Left renal cortex interstitium (tissue), 4 donors: ENCODE measurements at places on chromosomes 3 and 15.

DNA sequence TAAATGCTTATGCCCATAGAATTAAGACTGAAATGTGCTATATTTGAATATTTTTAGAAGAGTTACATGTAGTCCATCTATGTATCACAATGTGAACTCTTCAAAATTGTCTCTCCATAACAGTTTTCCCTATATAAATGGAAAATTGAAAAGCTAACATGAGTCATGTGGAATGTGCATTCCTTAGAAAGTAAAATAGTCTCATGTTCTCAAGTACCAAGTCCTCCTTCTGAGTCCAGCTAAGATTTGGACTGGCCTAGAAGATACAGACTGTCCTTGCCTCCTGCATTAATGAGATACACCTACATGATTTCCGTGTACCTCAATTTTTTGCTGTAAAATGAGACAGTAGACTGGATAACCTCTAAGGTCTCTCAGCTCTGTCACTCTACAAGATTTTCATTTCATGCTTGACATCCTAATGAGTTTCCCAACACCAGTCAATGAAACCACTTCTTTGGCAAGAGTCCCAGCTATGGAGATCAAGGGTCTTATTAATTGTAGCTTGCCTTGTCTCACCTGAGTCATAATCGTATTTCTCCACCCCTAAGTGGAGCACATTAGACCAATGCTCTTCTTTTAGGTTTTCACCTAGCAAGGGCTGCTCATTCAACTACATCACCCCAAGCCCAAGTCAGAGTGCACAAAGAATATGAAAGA is 350.6 kb upstream of the IL12A start:
- no peak for DNase-seq

- no peak for DNase-seq
Measured at GRCh38 chr3:134867277-134867676, 72.2 kb downstream of the EPHB1 start.

- DNase-seq: no peak
Measured at GRCh38 chr15:86157606-86158293, 78.1 kb downstream of the AGBL1 start.

GRCh38 chr3:194308601-194309449 is 42.3 kb downstream of the CPN2 start:
- no peak for DNase-seq

- no peak for DNase-seq
Measured at GRCh38 chr15:60396958-60397771, 621 bp downstream of the ANXA2 start.

GRCh38 chr3:55144015-55144673 is 216.3 kb upstream of the LRTM1 start:
- DNase-seq: no peak

GRCh38 chr3:24520101-24520495 is 25.4 kb upstream of the THRB start:
- no peak for DNase-seq

GRCh38 chr15:74692327-74692726 is 3.5 kb downstream of the EDC3 start:
- DNase-seq: no peak

DNA sequence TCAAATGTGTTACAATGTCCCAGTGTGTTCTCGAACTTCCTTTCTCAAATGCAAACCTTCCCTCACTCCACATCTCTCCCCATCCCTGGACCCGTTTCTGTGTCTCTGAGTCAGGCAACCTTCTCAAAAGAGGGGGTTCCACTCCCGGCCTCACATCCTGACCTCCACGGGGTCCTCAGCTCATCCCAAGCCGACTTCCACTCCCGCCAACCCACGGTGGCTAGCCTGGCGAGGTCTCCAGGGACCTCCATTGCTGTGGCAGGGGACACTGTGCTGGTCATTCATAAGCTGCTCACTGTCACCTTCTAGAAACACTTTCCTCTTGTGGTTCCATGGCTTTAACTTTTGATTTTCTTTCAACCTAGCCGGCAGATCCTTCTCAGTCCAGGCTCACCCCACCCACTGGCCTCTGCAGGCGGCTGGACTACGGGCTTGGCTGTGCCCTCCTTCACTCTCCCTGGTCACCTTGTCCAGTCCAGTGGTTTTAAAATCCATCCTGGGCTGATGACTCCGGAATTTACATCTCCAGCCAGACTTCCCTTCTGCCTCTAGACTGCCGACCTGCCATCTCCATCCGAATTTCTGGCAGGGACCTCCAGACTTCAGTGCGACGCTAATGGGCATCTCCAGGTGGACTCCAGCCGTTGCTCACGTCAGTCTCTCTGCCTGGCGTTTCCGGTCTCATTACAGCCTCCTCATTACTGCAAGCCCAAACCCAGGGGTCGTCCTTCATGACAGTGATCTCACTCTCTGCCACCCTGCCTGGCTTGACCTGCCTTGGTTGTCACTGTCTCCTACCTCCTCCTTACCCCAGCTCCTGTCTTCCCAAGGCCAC is 20.0 kb downstream of the ABTB1 start:
- no peak for DNase-seq

DNA sequence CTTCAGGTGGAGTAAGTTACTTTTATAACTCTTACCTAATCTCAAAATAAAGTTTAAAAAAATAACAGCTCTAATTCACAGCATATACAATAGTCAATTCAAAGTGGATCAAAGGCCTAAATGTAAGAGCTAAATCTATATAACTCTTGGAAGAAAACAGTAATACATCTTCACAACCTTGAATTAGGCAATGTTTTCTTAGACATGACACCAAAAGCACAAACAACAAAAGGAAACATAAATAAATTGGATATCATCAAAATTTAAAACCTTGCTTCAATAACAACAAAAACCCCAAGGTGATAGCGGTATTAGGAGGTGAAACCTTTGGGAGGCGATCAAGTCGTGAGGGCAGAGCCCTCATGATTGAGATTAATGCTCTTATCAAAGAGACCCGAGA is 12.8 kb downstream of the DENND6A start:
- DNase-seq: no peak

GRCh38 chr15:56891852-56892440 is 26.5 kb upstream of the TCF12 start:
- DNase-seq: no peak

- no peak for DNase-seq
Measured at GRCh38 chr15:72147418-72147817, 29.2 kb downstream of the SENP8 start.

- no peak for DNase-seq
Measured at GRCh38 chr15:79513940-79514339, 81.8 kb downstream of the MINAR1 start.

GRCh38 chr3:67044955-67045354 is 46.8 kb downstream of the KBTBD8 start:
- no peak for DNase-seq

- no peak for DNase-seq
Measured at GRCh38 chr3:115052906-115053305, 94.2 kb downstream of the ZBTB20 start.

DNA sequence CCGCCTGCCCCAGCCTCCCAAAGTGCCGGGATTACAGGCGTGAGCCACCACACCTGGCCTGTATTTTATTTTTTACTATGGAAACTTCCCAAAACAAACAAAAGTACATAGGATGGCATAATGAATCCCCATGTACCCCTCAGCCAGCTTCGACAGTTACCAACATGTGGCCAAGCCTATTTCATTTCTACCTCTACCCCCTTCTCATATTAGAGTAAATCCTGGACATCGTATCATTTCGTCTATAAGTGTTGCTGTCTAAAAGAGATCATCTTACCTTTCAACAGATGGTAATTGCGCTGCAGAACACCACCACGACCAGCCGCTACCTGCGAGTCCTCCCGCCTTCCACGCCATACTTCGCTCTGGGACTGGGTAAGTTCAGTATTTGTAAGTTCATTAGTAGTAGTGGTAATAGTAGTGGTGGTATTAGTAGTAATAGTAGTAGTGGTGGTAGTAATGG is 44.9 kb downstream of the DLEC1 start:
- no peak for DNase-seq

GRCh38 chr3:64908251-64908685 is 220.5 kb upstream of the ADAMTS9 start:
- no peak for DNase-seq

- DNase-seq: no peak
Measured at GRCh38 chr3:141371882-141372281, 3.6 kb downstream of the ZBTB38 start.

DNA sequence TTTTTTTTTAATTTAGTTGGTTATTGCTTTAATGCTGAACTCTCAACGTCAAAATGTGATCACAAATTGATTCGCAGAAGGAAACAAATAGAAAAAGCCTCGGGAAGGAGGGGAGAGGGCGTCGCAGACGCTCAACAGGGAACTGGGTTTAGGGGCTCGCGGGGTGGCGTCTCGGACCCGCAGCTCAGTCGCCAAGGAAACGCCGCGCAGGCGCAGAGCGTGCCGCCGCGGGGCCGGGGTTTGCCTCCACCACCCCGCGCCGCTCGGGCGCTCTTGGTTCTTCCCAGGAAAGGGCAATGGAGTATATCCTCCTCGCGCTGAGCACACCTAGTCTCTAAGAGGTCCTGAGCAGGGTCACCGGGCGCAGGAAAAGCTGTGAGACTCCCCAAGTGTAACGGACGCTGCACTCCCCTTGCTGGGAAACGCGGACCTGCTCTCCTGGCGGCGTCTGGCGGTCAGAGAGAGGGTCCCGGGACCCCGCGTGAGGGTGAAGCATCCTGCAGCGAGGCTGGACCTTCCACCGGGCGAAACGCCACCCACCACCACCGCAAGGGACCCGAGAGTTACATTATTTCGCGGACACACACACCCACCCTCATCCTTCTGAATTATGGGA is 753 bp downstream of the PLCH1 start:
- DNase-seq: no peak

- no peak for DNase-seq
Measured at GRCh38 chr3:2211568-2211967, 112.9 kb downstream of the CNTN4 start.

DNA sequence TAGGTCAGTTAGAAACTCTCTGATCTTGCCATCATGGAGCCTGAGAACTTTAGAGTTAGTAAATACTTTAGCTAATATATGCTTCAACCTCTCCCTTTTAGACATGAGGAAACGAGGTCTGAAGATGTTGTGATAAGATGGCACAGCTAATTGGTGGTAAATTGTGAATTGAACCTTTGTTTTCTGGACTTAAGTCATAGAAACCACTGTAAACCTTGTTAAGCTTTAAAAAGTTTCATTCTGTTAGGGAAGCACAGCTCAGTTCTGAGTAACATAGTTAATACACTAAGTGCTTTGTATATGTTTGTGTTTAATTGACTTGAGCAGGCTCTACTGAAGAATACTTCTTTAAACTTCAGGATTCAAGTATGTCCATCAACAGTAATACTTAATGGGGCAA is 108.6 kb downstream of the AKAP13 start:
- no peak for DNase-seq

DNA sequence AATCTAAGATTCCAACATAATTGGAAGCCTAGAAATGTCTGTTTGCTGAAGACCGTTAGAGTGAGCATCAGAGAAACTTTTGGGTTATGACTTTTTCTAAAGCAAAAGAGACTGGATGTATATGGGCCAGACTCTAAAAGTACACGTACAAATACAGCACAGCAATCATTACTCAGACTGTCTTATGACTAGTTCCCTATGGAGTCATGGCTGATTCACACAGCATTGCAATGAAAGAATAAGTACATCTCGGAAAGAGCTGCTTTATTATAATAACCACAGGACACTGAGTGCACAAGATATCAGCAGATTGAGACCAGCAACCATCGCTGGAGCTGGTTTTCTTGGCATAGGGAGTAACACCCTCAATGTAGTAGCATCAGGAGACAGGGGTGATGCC is 618.6 kb downstream of the NLGN1 start:
- DNase-seq: no peak

DNA sequence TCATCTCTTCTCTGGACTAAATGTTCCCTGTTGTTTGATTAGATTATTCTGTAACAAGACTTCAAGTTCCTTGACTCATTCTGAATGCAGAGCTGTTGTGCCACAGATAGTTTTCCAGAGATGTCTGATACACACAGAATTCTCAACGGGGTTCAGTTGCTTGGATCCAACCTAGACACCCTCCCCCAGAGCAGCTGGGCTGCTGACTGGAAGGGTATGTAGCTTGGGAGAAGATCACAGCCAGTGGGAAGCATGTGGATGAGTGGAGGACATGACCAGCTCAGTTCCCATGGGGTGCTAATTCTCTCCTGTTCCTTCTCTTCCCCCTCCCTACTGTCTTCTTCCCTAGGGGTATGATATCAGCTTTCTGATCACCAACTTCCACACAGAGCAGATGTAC is 6.6 kb upstream of the TTLL3 start:
- no peak for DNase-seq

DNA sequence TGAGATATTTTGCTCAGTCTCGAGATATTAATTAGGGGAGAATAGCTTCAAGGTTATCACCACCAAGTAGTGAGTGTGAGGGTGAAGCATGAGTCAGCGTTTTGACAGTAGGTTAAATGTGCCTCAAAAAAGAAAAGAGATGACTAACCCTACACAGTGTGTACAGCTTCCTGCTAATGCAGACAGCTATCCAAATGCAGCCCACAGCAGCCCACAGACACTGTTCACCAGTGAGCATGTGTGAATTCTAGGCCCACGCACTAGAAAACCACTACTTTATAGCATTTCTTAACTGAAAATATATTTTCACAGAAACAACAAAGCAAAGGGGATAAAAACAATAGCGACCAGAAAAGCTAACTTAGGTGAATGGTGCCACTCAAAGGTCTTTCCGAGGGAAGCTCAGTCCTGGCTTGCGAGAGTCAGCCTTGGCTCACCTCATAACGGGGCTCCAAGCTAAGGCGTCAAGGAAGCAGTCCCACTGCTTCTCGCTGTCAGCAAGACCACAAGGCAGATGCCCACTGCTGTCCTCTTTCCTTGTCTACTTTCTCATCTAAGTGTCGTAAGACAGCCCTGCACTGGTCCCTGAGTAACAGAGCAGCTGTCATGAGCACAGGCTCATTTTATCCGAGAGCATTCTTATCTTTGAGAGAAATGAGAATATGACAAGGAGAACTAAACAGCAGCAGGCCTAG is 47.6 kb downstream of the TXNRD3 start:
- no peak for DNase-seq

DNA sequence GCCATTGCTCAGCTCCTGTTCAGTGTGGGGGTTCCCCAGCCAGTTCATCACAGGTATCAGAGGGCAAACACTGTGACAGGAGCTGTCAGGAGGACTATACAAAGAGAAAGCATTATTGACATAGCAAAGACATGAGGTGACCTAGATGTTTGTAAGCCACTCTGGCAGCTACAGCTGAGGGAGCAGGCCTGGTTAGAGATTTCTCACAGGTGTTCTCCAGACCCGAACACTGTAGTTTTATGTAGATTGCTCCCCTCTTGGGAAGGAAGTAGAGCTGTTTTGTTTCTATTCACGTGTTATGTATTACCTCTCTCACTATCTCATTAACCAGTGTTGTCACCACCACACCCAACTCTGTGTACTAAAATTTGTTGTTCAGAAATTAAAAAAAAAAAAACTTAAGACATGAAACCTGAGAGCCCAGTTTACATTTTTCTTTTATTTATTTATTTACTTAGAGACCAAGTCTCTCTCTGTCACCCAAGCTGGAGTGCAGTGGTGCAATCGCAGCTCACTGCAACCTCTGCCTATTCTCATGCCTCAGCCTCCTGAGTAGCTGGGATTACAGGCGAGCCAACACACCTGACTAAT is 123.7 kb downstream of the RBPMS2 start:
- DNase-seq: no peak

- DNase-seq: no peak
Measured at GRCh38 chr15:34709866-34710265, 44.9 kb downstream of the GJD2 start.
